Stimulated activated CD4-positive, alpha-beta T cell treated with anti-CD3 and anti-CD28 coated beads, Interleukin-15, amount 100 ng/mL, for 1 hour (primary cell): ENCODE measurements at places on chromosomes 4 and X.

- no peak for DNase-seq
These were observed 756.9 kb downstream of the FAT4 start for GRCh38 chr4:126071346-126072333.

- no peak for DNase-seq
These were observed 128.0 kb downstream of the C4orf33 start for GRCh38 chr4:129223945-129224344.

DNA sequence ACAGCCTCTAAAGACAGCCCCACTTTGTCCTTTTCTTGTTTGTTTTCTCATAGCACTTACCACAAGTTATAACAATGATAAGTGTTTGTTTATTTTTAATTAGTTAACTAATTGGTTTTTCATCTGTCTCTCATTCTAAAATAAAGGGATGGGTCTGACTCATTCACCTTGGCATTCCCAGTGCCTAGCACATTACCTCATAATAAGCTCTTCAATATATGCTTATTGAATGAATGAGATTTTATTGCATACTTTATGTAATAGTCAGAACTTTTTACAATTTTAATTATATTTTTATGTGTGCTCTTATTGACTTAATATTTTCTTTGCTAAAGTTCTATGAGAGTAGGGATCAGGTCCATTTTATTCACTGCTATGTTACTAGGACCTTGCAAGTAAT, 22.8 kb upstream of the PRKG2 start:
- no peak for DNase-seq

GRCh38 chr4:112808001-112808400, 171.1 kb downstream of the LARP7 start:
- no peak for DNase-seq

GRCh38 chr4:21134994-21135393, 434.7 kb downstream of the PACRGL start:
- no peak for DNase-seq

DNA sequence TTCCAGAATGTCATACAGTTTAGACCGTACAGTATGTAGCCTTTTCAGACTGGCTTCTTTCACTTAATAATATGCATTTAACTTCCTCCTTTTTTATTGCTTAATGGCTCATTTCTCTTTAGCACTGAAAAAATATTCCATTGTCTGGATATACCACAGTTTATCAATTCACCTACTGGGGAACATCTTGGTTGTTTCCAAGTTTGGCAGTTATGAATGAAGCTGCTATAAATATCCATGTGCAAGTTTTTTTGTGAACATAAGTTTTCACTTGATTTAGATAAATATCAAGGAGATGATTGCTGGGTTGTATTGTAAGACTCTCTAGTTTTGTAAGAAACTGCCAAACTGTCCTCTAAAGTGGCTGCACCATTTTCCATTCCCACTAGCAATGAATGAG, 375.5 kb downstream of the PCDH18 start:
- DNase-seq: no peak

- DNase-seq: no peak
These were observed 73.2 kb downstream of the PKD2 start for GRCh38 chr4:88080626-88081025.

- DNase-seq: no peak
These were observed 21.1 kb upstream of the PIGA start for GRCh38 chrX:15356444-15356843.

GRCh38 chr4:30721185-30722091, 1.3 kb downstream of the PCDH7 start:
- DNase-seq: no peak

- no peak for DNase-seq
These were observed 65.5 kb upstream of the FHDC1 start for GRCh38 chr4:152870606-152871005.

DNA sequence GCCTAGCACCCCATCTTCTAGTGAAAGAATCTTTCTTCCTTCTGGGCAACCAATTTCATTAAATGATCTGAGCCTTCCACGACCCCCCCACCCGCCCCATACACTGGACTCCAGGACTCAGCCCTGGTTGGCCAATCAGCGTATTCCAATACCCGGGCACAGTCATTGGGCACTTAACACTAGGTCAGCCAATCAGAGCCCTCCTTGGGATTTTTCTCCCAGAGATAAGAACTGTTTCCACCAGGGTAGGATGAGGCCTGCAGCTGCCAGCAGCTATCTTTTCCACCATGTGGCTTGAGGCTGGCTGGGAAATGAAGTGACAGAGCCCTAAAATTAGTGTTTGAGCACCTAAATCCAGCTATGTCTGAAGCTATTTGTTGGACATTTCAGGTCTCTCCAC, 418.8 kb downstream of the BCOR start:
- no peak for DNase-seq

GRCh38 chrX:134512566-134512965, 52.6 kb downstream of the HPRT1 start:
- no peak for DNase-seq

GRCh38 chr4:59971952-59972351, 1228.2 kb upstream of the ADGRL3 start:
- DNase-seq: no peak

DNA sequence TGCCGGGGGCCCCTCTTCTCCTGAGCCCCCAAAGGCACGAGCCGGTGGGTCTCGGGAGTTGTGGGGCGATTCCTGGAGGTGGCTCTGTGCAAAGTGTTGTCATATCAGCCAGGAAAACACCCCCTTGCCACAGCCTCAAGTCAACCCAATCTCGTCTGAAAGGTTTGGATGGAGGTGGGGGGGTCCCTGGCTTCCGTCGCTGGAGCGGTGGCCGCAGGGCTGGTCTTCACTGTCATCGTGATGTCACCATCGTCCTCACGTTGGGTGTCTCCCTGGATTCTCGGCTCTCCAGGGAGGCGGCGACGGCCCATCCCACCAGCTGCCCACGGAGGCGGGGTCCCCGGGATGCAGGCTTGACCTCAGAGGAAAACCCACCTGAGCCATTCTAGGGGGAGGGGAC, 38.3 kb upstream of the PPP2R3B start:
- no peak for DNase-seq

- no peak for DNase-seq
These were observed 82.8 kb upstream of the SLC4A4 start for GRCh38 chr4:71255976-71256375.

DNA sequence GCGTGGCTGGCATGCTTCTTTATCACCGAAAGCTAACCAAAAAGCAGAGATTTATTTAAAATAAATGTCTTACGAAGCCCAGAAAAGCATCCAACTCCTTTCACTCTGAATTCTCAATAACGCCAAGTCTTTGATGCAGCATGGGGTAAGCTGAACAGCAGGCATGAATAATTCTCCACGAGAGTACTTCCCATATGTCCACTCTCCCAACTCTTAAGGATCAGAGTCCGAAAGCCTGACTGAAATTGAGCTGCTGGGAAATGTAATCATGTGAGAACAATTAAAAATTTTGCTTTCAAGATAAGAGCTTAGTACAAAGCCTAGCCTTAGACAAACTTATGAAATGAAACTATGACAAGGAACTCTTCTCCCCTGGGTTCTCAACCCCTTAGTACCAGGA, 7.5 kb upstream of the SLC39A8 start:
- no peak for DNase-seq

- no peak for DNase-seq
These were observed 8.1 kb downstream of the MBNL3 start for GRCh38 chrX:132480581-132481203.

GRCh38 chr4:37225778-37226177, 18.8 kb upstream of the NWD2 start:
- DNase-seq: no peak

- no peak for DNase-seq
These were observed 439.5 kb downstream of the NAF1 start for GRCh38 chr4:162727232-162727631.

- DNase-seq: no peak
These were observed 341.2 kb upstream of the BOD1L1 start for GRCh38 chr4:13968723-13969122.

DNA sequence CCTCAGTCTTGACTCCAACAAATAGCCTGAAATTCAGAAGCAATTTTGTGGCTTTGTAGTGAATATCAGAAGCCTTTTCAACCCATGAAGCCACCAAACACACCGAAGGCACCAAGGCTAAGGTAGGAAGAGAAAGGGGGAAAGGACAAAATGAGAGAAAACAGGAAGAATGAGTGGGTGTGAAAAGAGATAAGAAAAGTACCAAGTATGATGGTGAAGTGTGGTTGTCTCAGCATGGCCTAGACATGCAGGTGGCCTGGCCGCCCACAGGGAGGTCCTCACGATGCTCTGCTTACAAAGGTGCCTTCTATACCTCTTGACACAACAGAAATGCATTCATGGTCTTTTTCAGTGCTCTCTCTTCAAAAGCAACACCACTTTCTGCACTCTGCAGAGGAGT, 34.9 kb downstream of the ACSL1 start:
- DNase-seq: no peak

DNA sequence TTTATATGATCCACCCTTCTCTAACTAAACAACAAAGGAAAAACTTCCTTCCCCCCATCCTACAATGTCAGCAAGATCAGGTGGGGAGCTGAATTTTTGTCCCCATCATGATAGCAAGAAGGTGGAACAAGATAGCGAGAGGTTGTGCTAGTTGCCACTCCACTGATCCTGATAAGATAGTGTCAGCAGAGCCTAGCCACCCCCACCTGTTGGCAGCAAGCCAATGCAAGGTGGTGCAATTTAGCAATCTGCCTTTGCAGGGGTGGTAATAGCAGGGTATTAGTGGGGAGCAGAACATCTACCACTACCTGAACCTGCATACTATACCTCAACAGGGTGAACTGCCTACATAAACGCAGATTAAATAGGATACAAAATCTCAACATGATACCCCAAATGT, 80.2 kb upstream of the MAMLD1 start:
- no peak for DNase-seq

GRCh38 chr4:111676533-111676932, 468.7 kb upstream of the FAM241A start:
- no peak for DNase-seq

- DNase-seq: no peak
These were observed 49.6 kb upstream of the SCML1 start for GRCh38 chrX:17687648-17688047.

DNA sequence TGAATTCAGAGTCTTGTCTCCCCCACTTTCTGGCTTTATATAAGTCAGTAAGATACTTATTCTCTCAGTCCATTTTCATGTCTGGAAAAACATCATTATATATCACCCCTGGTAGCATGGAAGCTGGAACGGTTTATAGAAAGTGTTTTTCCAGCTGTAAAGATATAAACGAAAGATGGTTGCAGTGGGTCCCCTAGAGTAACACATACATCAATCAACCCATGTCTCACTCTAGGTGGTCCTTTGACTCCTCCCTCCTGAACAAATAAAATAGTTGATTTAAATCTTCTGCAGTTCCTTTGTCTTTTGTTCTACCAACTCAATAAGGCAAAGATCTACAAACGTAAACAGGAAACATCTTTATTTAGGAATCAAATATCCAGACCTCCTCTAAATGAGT, 1306.1 kb upstream of the TENM3 start:
- DNase-seq: no peak

DNA sequence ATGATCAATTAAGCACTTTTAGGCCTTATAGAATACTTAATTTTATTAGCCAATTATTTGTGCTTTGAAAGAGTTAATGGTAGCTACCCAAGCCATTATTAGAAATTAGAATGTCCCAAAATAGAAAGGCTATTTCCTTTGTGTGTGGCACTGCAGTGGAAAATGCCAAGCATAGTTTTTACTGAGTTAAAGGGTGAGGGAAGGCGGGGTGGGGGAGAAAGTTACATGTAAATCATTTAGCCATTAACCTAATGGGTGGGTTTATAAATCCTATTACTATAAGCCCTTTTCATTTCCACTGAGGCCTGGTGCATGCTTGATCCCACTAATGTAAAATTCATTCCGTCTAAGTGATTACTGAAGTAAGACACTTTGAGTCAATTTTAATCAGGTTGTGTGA, 105.8 kb downstream of the POLA1 start:
- DNase-seq: no peak

GRCh38 chr4:153603258-153603657, 80.8 kb upstream of the TLR2 start:
- no peak for DNase-seq

DNA sequence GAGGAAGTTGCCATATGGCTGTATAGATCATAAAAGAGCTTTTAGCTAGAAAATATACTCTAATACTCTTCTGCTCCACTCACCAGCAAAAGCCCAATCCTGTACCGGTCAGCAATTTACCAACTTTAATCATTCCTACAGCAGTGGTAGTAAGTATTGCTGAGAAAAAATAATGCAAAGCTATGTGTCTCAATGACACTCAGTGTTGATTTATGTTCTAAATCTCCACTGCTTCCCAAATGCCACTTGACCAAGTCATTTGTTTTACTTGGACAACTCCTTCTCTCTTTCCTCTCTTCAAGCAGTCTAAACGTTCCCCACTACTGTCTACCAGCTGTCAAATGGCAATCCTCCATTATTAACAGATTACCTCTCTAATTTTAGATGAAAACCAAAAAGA, 201.8 kb upstream of the GK2 start:
- no peak for DNase-seq

GRCh38 chr4:137749466-137749865, 217.2 kb upstream of the PCDH18 start:
- DNase-seq: no peak

DNA sequence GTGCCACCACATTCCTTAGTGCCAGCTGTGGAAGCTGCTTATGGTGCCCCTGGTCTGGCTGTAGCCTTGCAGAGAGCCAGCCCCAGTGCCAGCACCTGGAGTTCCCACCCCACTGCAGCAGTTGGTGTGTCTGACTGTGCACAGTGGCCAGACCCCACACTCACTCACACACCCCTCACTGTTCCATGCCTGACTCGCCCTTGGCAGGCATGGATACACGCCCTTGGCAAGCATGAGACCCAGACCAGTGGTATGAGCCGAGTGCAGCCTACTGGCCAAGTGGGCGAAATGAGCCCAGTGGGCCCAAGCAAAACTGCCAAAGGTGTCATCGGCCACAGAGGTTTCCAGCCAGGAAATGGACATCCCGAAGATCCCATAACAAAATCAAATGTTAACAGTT, 27.4 kb downstream of the NAA11 start:
- DNase-seq: no peak

- DNase-seq: no peak
These were observed 10.4 kb downstream of the HAUS7 start for GRCh38 chrX:153459986-153460385.

DNA sequence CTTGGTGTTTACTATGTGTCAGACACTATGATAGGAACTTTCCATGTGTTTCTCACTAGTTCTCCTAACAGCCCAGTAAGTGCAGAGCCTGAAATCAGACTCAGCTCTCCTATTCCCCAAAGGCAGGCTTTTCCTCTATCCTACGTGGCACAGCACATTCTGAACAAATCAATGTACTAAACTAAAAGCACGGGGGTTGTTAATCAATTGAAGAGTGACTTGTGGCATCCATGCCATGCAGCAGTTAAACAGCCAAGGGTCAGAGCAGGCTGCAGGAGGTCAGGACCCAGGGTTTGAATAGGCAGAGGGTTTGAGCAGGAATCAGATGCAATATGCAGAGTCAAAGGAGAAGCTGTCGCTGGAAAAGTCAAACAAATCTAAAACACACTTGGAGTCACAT, 289.7 kb upstream of the LDB2 start:
- DNase-seq: no peak

- no peak for DNase-seq
These were observed 30.8 kb upstream of the CD40LG start for GRCh38 chrX:136616987-136617685.

GRCh38 chr4:2691952-2692435, 64.1 kb downstream of the TNIP2 start:
- DNase-seq: no peak

GRCh38 chr4:173506597-173507211, 23.3 kb downstream of the HAND2 start:
- DNase-seq: no peak

GRCh38 chr4:87524456-87524855, 4.7 kb downstream of the SPARCL1 start:
- no peak for DNase-seq
